ENCODE measurements at places on chromosomes 4 and X.

DNA sequence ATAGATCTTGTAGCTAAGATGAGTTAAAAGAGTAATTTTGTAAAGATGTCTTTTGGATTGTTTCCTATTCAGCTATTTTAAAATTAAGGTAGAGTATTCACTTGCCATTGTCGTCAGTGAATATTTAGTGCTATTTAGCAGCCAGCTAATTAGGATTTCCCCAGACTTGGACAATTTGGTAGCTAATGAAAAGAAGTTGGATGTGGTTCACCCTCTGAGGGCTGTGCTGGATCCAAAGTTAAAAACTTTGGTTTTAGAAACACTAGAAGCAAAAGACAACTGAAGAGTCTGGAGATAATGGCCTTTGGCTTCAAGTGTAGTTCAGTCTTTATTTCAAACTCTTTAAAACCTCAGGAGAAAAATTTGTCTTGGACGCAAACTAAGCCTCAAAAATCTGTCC lies 41.3 kb downstream of the ATG4A start:
- no peak for DNase-seq

DNA sequence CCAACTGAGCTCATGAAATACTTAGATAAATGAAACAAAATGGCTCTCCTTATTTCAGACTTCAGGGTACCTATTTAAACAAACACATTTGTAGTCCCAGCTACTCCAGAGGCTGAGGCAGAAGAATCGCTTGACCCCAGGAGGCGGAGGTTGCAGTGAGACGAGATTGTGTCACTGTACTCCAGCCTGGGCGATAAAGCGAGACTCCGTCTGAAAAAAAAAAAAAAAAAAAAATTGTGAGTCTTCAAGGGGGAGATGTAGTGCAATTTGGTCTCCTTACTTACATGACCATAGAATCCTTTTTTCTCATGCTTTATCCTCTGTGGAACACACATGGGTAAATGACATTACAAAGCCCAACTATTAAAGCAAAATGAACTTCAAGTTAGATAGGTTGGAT lies 2.3 kb upstream of the ADAMTS3 start:
- DNase-seq = no peak

DNA sequence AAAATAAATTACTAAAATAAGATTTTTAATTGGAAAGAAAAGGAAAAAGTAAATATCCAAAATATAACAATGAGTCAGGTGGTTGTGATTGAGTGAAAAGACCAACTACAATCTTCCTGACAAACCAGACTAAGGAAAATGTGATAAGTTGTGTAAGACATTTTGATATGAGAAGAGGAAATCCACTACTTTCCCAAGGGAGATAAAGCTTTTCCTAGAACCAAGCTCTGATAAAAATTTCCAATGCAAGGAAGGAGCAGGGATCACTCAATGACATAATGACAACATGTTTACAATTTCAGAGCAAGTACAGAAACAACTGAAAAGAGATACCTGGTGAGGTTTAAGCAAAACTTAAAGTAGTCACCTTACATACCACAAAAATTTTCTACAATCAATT lies 305.1 kb upstream of the RASGEF1B start:
- DNase-seq = no peak

DNA sequence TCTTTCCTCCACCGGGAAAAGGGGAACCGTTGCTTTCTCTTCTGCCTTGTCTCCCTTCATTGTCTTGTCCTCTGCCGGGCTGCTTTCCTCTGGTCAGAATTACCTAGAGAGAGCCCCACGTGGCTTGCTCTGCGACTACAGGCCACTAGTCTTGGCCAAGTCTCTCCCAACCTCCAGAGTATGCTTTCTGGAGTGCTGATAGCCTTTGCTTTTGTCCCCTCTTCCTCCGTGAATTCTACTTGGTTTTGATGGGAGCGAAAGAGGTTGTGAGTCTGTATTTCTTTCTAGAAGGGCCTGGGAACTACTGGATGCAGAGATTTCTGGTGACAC lies 5.3 kb upstream of the POU4F2 start:
- DNase-seq = no peak

GRCh38 chrX:135984791-135985156 lies 461 bp upstream of the SLC9A6 start:
- no peak for DNase-seq

DNA sequence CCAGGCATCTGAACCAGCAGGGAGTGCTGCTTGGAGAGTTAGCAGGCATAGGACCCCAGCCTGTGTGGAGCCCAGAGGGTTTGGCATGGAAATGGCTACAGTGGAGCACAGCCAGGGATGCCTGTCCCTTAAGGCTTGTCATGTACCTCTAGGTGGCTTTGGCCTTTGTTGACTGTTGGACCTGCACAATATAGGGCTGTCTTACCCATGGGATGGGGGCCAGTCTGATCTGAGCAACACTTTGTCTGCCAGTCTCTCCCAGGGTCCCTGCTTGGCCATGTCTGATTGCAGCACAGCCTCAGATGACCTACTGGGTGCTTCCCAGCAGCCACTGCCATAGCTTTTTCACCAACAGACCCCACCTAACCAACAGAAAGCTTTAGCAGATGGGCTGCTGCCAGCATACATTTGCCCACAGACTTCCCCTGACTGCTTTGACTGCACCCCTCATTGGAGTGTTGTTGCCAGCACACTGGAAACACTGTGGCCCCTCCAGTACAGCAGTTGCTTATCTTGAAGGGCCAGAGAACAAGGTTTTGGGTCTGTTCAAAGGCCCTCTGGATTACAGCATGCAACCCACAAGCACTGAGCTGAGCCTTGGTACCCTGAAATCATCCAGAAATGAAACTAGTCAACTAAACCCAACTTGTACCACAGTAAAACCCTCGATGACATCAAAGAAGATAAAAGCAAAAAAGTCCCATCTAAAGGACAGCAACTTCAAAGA lies 22.1 kb downstream of the ANAPC10 start:
- DNase-seq = no peak

- no peak for DNase-seq
Observed at GRCh38 chr4:26175006-26175786, 145.6 kb upstream of the RBPJ start.

GRCh38 chr4:38050560-38051350 lies 90.6 kb downstream of the PTTG2 start:
- DNase-seq = no peak
